Neural progenitor cell (in vitro differentiated cells): ENCODE measurements at places on chromosomes 4 and X. TPM values are rescaled to one million over a fixed set of nuclear protein-coding genes. Genes with fewer than 3 reads are reported as not detected.
A peak's percentile ranks its signal among the peaks of the same experiment; 100 is the strongest.

DNA sequence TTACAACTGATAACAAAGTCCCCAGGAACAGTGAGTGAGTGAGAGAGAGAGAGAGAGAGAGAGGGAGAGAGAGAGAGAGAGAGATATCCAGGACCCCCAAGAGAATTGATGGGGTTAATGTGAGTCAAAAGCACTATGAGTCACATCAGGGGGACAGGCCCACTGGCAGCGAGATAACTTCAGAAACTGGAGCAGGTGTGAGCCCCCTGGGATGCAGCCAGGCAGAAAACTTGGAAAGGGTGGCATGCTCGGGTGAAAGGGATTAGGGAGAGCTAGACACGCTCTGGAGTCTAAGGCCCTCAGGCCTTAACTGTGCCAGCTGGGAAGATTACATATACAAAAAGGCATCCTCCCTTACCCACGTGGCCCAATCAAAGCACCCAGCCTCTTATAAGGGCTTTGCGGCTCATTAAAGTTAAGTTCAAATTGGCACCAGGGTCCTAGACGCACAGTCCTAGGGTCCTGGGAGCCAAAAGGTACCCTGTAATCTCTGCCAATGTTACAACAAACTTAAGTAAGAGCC lies 841 bp downstream of the ACOT9 start:
- peak overlapping the region; percentile 55 for H3K4me3 ChIP-seq
- no peaks in the 10 kb centered on the region for H3K27me3 ChIP-seq
- H3K27ac ChIP-seq: no peak overlapping the region
- no peaks in the 10 kb centered on the region for H3K36me3 ChIP-seq
- no peaks in the 10 kb centered on the region for H3K4me1 ChIP-seq

DNA sequence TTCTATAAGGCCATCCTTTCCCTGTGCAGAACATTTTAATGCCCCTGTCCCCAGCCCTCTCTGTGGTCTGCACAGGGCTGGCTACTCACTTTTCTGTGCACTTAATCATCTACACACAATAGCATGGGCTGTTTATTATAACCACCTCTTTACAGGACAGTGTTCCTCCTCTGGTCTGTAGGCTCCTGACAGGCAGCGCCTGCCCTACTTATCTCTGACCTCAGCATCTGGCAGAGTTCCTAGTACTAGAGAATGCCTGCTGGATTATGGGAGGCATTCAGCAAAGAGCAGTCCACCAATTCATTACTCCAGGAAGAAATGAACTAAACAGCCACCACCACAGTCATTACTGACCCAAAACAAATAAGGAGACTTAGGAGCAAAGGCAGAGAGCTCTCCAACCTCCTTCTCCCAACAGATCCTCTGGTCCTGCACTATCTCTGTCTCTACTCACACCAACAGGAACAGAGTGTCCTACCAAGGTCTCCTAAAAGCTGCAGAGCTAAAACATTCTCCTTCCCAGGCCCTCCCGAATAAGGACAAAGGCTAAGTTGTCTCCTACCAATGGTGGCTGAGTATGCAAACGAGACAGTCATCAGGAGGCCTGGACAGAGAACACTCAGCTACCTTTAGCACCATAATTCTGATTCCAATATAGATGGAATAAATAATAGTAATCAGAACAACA lies 279.2 kb downstream of the QDPR start:
- no peak for DNase-seq
- H3K36me3 ChIP-seq: no peaks in the 10 kb centered on the region
- no peaks in the 10 kb centered on the region for H3K4me1 ChIP-seq
- no peaks in the 10 kb centered on the region for H3K27me3 ChIP-seq
- no peak overlapping the region for H3K4me3 ChIP-seq
- H3K27ac ChIP-seq: no peak overlapping the region

GRCh38 chrX:50152456-50152855 lies 48.4 kb downstream of the AKAP4 start:
- no peak for DNase-seq
- H3K4me3 ChIP-seq: no peak overlapping the region
- no peak overlapping the region for H3K27ac ChIP-seq
- H3K4me1 ChIP-seq: no peaks in the 10 kb centered on the region
- H3K27me3 ChIP-seq: no peaks in the 10 kb centered on the region
- H3K36me3 ChIP-seq: no peaks in the 10 kb centered on the region

GRCh38 chr4:11416071-11416766 lies 12.5 kb downstream of the HS3ST1 start:
- H3K27ac ChIP-seq: no peak overlapping the region
- no peaks in the 10 kb centered on the region for H3K27me3 ChIP-seq
- no peak for DNase-seq
- H3K4me1 ChIP-seq: peaks cover 6% of the 10 kb centered on the region

- H3K27me3 ChIP-seq: no peaks in the 10 kb centered on the region
- no peaks in the 10 kb centered on the region for H3K4me1 ChIP-seq
- no peak for DNase-seq
- H3K4me3 ChIP-seq: no peak overlapping the region
- H3K36me3 ChIP-seq: no peaks in the 10 kb centered on the region
Observed at GRCh38 chr4:174437324-174437723, 85.0 kb downstream of the HPGD start.

DNA sequence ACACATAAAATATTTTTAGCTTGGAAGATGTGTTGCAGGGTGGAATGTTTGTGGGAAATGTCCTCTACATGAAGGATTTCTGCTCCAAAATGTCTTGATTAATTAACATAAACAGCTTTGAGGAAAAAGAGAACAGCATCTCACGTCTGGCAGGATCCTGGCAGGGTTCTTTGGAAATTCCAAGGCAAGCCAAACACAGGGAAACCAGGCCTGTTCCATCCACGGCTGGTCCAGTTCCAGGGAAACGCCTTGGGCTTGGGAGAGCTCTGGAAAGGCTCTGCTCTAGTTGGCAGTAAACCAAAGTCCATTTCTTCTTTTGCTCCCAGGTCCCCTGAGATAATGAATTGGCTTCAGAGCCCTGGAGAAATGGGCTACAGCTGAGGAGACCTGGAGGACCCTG lies 42.4 kb upstream of the GAB1 start:
- no peak for DNase-seq
- H3K27me3 ChIP-seq: no peaks in the 10 kb centered on the region

DNA sequence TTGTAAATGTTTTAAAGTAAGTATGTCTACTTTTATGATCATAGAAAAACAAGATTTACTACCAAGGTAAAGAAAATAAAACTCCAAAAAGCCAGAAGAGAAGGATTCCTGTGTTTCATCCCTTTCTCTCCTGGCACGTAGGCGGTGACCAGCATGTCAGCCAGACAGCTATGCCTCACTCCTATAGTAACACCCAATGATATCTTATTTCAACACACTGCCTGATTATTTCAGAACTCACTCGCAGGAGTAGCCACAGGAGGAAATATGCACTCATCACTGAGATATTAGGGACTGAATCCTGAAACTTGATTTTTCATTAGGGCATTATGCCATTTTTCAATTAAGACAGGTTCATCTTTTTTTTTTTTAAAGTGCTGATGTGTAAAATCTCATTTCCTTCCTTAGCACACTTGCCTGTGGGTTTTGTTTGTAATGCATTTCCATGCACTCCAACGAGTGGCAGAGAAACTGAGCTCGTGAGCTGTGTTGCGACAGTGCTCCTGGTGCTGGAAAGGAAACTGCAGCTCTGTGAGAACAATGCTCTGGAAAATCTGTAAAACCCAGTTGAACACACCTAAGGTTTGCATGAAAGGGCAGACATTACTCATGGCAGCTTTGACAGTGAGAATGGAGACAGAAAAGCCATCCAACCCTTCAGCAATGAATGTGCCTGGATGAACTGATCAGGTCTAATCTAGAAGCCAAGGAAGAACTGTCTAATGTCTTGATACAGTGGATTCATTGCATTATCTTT lies 18.2 kb downstream of the RAI2 start:
- DNase-seq: no peak
- H3K4me1 ChIP-seq: no peaks in the 10 kb centered on the region
- H3K27ac ChIP-seq: no peak overlapping the region

DNA sequence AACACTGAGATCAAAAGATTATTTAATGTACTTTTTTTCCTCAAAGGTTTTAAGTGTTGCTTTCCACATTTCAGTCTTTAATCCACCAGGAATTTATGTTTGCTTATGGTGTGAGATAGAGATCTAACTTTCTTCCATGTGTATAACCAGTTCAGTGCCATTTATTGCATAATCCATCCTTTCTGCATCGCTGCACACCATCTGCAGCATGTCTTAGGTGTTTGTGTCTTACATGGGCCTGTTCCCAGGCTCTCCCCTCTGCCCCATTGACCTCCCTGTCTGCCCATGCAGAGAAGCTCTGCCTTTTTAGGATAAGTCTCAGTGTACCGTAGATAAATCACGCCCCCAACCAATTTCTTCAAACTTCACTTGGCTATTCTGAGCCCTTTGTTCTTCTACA lies 30.3 kb downstream of the NSDHL start:
- H3K36me3 ChIP-seq: no peaks in the 10 kb centered on the region
- no peak overlapping the region for H3K27ac ChIP-seq
- H3K4me1 ChIP-seq: no peaks in the 10 kb centered on the region
- H3K27me3 ChIP-seq: no peaks in the 10 kb centered on the region

- peaks cover 5% of the 10 kb centered on the region for H3K36me3 ChIP-seq
- no peaks in the 10 kb centered on the region for H3K27me3 ChIP-seq
- DNase-seq: peak; percentile 88
- H3K27ac ChIP-seq: peak overlapping the region; percentile 96
- peaks cover 28% of the 10 kb centered on the region for H3K4me1 ChIP-seq
- H3K4me3 ChIP-seq: peak overlapping the region; percentile 95
Observed at GRCh38 chrX:34653811-34654210, 3.3 kb downstream of the TMEM47 start.

DNA sequence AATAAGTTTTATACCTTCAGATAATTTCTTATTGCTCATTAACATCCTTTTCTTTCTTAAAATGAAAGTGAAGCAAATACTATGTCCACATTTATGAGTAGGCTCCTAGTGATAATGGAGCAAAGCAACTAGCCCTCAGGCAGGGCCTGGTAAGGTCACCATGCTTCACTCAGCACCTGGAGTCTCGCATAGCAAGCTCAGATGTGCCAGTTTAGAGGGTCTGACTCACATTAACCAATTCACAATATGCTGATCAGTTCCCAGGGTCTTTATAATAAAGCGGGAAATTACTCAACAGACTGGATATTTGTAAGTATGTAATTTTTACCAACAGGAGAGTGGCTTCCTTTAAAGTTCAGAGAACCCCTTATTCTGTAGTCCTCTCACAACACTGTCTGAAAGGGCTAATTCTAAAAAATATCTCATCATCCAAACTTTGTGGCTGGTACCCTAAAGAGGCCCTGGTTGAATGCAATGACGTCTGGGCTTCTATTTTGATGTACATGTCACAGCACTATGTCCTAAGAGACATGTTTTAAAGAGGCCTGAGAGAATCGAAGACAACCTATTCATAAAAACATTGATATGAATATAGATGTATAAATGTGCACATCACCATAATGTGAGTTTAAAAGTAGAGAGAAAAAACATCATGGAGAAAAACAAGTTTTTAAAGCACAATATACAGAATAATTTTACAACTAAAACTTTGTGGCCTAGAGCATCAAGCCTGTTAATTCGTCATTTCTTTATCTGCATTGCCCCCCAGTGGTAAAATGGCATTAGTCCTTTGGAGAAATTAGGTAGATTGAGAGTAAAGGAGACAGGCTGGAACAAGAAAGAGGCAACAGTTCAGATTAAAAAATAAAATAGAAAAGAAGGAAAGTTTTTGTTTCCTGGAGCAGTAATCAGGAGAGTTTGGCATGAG lies 44.3 kb downstream of the IL21 start:
- no peak overlapping the region for H3K4me3 ChIP-seq
- no peak overlapping the region for H3K27ac ChIP-seq
- H3K27me3 ChIP-seq: no peaks in the 10 kb centered on the region
- no peaks in the 10 kb centered on the region for H3K36me3 ChIP-seq

DNA sequence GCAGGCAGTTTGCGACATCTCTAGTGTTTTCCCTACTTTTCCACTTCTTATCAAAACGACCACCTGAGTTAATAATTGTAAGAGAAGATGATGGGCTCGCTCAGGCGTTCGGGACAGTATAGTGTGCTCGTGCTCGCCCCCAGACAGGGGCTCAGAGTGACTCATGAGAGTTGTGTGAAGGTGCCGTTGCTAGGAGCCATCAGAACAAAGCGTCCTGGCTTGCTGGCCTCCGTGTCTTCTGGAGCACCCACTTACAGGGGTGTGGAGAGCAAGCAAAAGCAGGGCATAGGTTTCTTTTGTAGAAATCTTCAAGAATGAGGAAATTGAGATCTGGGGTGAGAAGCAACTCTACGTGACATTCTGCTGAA lies 73.0 kb upstream of the ADGRG2 start:
- H3K4me1 ChIP-seq: no peaks in the 10 kb centered on the region
- no peak overlapping the region for H3K4me3 ChIP-seq
- no peak for DNase-seq
- no peak overlapping the region for H3K27ac ChIP-seq

- peaks cover 48% of the 10 kb centered on the region for H3K27me3 ChIP-seq
- H3K4me1 ChIP-seq: no peaks in the 10 kb centered on the region
- DNase-seq: no peak
- no peaks in the 10 kb centered on the region for H3K36me3 ChIP-seq
Observed at GRCh38 chr4:55127521-55127920, 2.1 kb upstream of the KDR start.

GRCh38 chrX:118560489-118560888 lies 64.9 kb downstream of the DOCK11 start:
- peaks cover 16% of the 10 kb centered on the region for H3K4me1 ChIP-seq
- H3K36me3 ChIP-seq: no peaks in the 10 kb centered on the region
- H3K27ac ChIP-seq: no peak overlapping the region
- H3K4me3 ChIP-seq: no peak overlapping the region
- H3K27me3 ChIP-seq: no peaks in the 10 kb centered on the region

- no peak for DNase-seq
- H3K4me3 ChIP-seq: no peak overlapping the region
- no peak overlapping the region for H3K27ac ChIP-seq
- no peaks in the 10 kb centered on the region for H3K27me3 ChIP-seq
- no peaks in the 10 kb centered on the region for H3K36me3 ChIP-seq
Observed at GRCh38 chr4:93529692-93530372, 298.7 kb upstream of the ATOH1 start.

DNA sequence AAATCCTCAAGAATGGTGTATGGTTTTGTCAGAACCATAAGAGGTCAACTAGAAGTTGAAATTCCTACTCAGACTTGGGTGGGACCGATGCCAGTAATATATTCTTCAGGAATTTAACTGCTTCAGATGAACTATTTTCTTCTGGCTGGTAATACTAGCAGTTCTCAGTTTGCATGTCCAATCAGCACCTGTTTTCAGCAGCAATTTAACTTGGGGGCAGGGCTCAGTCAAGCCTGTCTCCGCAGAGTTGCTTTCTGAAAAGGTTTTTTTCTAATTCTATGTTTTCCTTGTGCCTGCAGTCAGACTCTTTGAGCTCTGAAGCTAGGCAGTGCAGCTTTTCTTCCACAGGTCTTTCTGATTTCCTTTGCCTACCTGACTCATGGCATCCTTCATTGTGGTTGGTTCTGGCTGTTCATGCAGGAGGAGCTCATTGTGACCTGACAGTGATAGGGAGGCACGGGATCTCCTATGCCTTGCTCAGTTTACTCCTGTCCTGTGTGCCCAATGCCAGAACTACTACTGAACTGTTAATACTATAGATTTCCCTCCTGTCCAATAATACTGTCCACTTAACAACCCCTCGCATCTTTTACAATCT lies 17.3 kb upstream of the FMR1 start:
- H3K4me3 ChIP-seq: no peak overlapping the region
- H3K4me1 ChIP-seq: no peaks in the 10 kb centered on the region
- peak; percentile 7 for DNase-seq
- no peaks in the 10 kb centered on the region for H3K36me3 ChIP-seq

Gene NLGN4X
- 10.1 and 17.6 TPM in 2 replicates for total RNA-seq

Gene SORCS2
- total RNA-seq: 5.2 and 12.9 TPM in 2 replicates

Gene GAGE1
- total RNA-seq: not detected in 2 replicates

Gene SPANXA1
- not detected in 2 replicates for total RNA-seq

Gene ZDHHC15
- 5.1 and 6.3 TPM in 2 replicates for total RNA-seq

Gene SMIM31
- not detected in 2 replicates for total RNA-seq

Gene MGARP
- total RNA-seq: 2.5 and 5.1 TPM in 2 replicates

Gene MAMLD1
- total RNA-seq: 0.25 TPM in 1 of 2 replicates, not detected in the other

Gene TRIM60
- total RNA-seq: not detected in 2 replicates

Gene LRPAP1
- total RNA-seq: 48.3 and 76.1 TPM in 2 replicates
